ENCODE measurements at places on chromosomes 11 and 22. TPM values are rescaled to one million over a fixed set of nuclear protein-coding genes. Genes with fewer than 3 reads are reported as not detected.

DNA sequence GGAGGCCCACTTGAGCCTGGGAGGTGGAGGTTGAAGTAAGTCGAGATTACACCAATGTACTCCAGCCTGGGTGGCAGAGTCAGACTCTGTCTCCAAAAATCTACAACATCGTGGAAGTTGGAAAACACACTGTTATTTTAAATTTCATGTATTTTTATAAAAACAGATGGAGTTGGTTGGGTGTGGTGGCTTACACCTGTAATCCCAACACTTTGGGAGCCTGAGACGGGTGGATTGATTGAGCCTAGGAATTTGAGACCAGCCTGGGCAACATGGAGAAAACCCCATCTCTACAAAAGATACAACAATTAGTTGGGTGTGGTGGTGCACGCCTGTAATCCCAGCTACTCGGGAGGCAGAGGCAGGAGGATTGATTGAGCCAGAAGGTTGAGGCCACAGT is 52.0 kb upstream of the CLTCL1 start:
- no peak for DNase-seq

The CCDC73 gene
- total RNA-seq: not detected

GRCh38 chr22:42461511-42461910 is 29.3 kb upstream of the NFAM1 start:
- no peak for DNase-seq

- no peak for DNase-seq
These were observed 78.1 kb upstream of the CCND1 start for GRCh38 chr11:69562816-69563215.

DNA sequence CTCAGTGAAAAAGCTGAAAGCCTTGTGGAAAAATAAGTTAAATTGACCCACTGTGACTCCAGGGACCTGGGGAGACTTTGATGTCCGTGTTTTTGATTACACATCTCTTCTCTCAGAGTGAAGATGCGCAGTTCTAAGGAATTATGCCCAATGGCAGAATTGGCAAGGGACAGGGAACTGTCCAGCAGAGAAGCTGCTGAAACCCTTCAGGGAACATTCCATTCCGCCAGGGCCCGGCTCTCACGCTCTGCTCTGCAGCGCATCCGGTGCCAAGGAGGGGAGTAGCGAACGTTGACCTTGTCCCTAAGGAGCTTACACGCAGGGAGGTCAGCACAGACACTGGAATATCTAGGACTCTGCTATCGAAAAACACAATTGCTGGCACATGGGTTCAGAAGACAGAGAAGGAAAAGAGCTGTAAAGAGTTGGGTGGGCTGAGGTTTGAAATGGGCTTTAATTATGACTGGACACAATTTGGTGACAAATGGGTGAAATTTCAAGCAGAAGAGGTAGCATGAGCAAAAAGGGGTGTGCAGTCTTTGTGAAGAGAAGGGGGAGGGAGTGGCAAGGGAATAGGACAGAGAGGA is 64.5 kb upstream of the B3GAT1 start:
- peak; percentile 18 for DNase-seq

DNA sequence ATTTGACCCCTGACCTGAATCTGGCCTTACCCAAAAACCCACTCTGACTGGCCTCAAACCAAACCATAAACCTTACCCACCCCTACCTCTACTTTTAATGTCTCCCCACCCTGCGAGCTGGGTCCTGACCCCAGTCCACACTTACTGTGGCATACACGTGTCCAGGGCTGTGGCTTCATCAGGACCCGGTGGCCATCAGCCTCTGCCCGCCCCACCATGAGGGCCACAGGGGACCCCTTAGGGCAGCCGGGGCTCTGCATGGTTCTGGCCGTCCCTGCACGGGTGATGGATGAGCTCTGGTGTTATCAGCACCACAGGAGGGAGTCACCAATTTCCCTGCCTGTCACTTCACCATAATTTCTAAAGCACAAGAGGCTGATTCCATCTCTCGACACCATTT is 87.5 kb upstream of the LMO1 start:
- no peak for DNase-seq

The MFNG gene
- 218 TPM for total RNA-seq

The SLC15A3 gene
- total RNA-seq: 4.0 TPM

DNA sequence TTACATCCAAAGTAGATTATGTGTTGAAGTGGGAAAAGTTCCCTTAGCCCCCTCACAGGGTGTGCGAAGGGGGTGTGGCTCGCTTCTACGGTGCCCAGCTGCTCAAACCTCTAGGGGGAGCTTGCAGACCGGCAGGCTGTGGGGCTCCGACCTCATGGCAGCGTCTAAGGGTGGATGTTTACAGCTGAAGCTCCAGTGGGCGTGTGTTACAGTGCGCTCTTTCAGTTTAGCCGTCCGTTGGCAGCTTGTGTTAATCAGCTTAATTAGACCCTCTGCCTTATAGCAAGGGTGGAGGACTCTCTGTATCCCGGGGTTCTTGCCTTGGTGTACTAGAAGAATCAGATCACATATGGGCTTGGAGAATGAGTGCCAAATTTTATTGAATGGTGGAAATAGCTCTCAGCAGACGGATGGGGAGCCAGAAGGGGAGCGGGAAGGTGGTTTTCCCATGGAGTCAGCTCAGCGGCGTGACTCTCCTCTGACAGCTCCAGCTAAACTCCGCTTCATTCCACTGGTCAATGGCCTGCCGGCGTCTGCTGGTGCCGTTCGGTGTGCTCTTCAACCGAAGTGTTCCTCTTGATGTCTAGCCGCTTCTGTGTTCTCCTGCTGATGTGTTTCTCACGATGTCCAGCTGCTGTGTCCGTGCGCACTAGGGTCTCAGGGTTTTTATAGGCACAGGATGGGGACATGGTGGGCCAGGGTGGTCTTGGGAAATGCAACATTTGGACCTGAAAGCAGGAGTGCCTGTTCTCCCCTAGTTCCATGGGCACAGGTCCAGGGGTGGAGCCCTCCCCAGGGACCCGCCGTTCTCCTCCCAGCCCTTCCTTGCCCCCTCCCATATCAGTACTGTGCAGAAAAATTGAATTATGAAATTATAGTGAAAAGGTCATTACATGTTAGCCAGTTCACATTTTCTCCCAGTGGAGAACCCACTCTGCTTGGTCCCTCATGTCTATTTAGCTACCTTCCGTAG is 28.6 kb upstream of the OR10G7 start:
- DNase-seq: peak; percentile 58

The AIFM3 gene
- 0.25 TPM for total RNA-seq

The TMEM121B gene
- total RNA-seq: 0.05 TPM

The NELL1 gene
- not detected for total RNA-seq

The PDGFD gene
- not detected for total RNA-seq

The MMP26 gene
- total RNA-seq: not detected

The ZNF280B gene
- 2.5 TPM for total RNA-seq

- DNase-seq: no peak
These were observed 227.5 kb upstream of the ZC3H12C start for GRCh38 chr11:109865548-109866186.

The KRTAP5-11 gene
- total RNA-seq: not detected

GRCh38 chr11:8605971-8606563 is 12.0 kb upstream of the STK33 start:
- DNase-seq: no peak

The ST3GAL4 gene
- 7.6 TPM for total RNA-seq

GRCh38 chr22:45948081-45948648 is 28.8 kb downstream of the WNT7B start:
- no peak for DNase-seq

DNA sequence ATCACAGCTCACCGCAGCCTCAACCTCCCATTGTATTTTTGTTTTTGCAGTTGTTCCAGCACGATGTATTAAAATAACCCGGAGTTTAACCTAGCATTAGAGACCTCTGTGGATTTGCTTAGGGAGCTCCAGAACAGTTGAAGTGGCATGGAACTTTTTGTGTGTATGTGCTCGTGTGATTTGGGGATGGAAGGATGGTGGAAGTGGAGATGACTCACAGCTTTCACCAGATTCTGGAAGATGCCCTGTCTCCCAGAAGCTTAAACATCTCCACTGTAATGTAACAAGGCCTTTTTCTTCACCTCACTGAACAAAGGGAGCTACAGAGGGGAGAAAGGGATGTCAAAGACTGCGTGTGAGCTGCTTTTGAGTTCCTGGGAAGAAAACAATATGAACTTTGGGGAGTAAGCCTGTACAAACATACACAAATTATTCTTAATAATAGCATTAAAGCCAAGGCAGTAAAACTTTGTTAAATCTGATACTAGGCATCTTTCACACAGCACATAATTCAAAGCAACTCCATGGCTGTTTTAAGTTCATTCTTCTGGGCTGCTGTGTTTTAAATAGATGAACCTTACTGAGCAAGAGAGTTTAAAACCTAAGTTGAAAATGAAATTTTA is 226.4 kb downstream of the ADAMTS15 start:
- no peak for DNase-seq

GRCh38 chr11:17015627-17016126 is 1.5 kb upstream of the PLEKHA7 start:
- DNase-seq: no peak

DNA sequence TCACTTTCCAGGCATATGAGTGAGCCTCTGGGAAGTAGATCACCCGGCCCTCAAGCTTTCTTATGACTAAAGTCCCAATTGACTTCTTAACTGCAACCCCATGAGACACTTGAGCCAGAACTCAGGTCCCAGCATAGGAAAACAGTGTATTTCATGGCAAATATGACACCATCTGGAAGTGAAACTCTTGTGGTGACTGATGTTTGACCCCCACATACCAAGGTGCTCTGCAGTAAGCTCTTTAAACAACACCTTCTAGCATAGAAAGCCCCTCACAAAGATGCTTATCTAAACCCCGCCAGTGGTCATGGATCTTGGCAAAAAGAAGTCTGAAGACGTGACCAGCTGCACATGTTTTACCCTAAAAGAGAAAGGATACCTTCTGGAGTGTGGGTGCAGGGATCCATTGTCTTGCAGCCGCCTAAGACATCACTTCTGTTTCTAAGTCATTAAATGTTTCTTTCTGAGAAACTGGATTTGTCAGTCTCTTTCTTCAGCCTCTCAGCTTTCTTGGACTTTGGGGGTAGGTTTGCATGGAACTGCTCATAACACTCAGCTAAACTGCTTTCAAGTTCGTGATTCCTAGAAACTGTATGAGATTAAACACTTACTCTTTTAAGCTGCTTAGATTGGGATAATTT is 7.4 kb upstream of the PELI3 start:
- DNase-seq: no peak

The GLYAT gene
- total RNA-seq: not detected

The SCN2B gene
- total RNA-seq: not detected

Measured in activated CD4-positive, alpha-beta T cell treated with anti-CD3 and anti-CD28 coated beads, Interleukin-2, amount 10 ng/mL, durations not matched to agents 7 days and 5 days (primary cell).